ENCODE measurements at places on chromosomes 5 and 9.
A peak's percentile ranks its signal among the peaks of the same experiment; 100 is the strongest.

- DNase-seq, result no peak
Measured at GRCh38 chr5:82719368-82719767, 357.8 kb downstream of the TMEM167A start.

- DNase-seq, result no peak
Measured at GRCh38 chr5:124738681-124739633, 7.5 kb downstream of the ZNF608 start.

GRCh38 chr9:38254151-38254550, 138.4 kb upstream of the ALDH1B1 start:
- DNase-seq, result no peak

DNA sequence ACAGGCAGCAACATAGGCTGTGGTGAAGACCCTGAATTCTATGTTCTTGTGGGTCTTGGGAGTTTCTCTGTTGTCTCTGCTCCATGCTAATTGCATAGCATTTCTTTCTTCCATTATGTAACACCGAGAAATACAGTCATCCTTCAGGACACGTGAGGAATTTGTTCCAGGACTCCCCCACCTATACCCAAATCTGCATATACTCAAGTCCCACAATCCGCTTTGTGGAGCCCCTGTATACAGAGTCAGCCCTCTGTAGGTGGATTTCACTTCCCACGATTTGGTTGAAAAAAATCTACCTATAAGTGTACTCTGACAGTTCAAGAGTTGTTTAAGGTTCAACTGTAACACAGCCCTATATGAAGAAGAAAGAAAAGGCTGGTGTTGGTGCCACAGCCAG, 22.1 kb downstream of the ANKRD33B start:
- DNase-seq, result no peak

DNA sequence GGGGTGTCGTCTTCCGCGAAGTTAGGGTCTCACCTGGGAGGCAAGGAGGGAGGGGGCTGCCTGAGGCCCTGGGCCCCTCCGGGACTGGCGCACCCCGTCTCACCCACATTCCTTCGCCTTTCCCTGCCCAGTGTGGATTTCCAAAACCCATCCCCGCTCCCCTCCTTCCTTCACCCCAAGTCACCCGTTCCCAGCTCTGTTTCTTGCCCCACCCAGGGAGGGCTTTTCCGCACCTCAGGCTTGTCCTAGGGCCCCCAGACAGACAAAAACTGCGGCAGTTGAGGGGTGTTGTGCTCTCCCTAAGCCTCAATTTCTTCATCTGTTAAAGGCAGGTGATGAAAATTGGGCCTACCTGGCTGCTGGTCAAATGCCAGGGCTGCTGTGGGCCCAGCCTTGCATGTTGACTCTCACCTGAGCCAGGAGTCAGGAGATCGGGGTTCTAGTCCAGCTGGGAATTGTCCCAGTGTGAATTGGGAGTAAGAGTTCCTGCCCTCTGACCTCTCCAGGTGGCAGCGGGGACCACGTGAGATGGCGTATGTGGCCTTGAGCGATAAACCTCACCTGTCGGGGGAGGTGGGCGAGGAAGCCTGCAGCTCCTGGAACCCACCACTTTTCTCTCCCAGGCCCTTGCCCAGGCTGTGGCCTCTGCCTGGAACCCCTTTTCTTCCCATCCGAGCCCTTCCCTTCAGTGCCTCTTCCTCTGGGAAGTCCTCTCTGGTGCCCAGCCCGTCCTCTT, 143.4 kb upstream of the IER5L start:
- DNase-seq, result no peak

GRCh38 chr9:12680341-12680740, 12.8 kb upstream of the TYRP1 start:
- DNase-seq, result peak; percentile 13

- no peak for DNase-seq
Measured at GRCh38 chr5:2906302-2907090, 155.0 kb upstream of the IRX2 start.

DNA sequence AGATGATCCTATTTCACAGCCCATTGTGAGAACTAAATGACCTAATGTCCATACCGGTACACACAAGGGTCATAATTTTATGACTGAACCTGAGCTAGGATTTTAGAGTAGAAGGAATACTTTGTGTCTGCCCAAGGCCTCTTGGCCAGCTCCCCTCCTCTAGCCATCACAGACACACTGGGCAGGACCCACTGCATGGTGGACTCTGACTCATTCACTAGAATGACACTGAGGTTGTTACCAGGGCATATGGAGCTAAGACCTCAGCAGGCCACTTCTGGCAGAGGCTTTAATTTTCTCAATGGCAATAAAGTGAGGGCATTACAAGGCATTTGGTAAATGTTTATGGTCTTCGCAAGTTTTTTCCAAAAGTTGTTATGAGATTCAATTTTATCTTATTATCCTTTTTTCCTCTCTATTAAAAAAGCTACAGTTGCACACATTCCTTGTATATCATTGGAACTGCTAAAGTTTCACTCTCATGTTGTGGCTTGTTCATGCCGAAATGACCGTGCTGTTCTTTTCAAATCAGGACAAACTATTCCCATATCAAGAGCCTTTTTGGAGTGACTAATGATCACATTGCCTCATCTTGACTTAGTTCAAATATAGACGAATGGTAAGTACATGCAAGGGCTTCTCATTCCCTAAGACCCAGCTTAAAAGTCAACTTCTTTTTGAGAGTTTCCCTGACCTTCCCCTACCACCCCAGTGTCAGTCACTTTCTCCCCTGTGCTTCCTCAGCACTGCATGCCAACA, 595.7 kb downstream of the ACTL7B start:
- peak; percentile 30 for DNase-seq

- DNase-seq, result no peak
Measured at GRCh38 chr5:126403876-126404275, 19.3 kb upstream of the GRAMD2B start.

GRCh38 chr5:94080390-94080789, 339.0 kb upstream of the POU5F2 start:
- no peak for DNase-seq

- DNase-seq, result no peak
Measured at GRCh38 chr9:89006996-89007967, 16.0 kb downstream of the S1PR3 start.

DNA sequence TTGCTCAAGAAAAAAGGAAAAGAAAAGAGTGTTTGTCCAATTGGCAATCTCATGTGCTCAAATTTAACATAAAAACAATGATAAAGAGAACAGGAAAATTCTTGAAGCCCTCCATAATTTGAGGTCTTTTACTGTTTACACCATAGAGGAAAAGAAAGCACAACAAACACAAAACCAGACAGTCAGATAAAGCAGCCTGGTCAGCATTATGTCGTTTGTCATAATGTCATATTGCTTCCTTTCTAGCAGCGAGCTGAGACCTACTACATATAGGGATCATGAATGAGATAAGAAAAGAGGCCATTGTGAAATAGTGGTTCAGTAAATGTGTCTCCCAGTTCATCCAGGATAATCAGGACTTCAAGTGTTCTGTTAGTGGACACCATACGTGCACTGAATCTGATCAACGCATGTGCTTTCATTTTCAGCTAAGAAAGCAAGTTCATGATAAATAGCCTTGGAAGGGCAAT, 64.7 kb upstream of the SELENOP start:
- DNase-seq, result no peak

DNA sequence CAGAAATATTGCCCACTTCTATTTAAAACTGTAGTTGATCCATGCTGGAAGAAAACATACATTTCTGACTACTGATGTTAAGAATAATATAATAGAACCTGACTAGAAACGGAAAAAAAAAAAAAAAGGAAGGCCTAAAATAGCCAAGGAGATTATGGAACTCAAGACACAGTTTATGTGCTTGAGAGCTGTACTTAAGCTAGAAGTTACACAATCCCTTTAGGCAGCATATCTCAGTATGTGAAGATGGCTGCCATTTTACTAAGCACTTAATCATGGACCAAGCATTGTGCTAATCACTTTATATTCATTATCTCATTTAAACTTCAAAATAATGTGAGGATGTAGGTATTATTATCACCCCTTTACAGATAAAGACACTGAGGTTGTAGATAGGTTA, 73.0 kb upstream of the NR4A3 start:
- DNase-seq, result no peak

DNA sequence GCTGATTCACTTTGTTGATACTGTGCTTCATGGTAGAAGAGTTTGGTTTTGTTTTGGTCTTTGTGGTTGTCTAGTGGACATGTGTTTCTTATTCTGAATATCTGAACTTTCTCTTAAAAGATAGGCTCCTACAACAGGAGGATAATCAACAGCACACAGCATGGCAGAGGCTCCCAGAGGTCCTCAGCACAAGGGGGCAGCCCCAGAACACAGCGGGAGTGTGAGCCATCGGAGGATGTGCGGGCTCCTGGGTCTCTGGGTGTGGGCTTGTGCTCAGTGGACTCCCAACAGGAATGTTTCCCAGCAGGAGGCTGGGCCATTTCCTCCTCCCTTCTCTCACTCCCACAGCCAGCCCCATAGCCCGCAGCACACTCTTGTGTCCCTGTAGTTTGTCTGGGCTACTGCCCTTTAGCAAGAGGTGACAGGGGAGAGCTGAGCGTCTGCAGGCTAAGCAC, 164.3 kb upstream of the OTULINL start:
- DNase-seq, result no peak

- no peak for DNase-seq
Measured at GRCh38 chr5:143841446-143841845, 29.5 kb downstream of the HMHB1 start.

GRCh38 chr9:125889476-125890419, 142.6 kb downstream of the PBX3 start:
- peak; percentile 46 for DNase-seq

DNA sequence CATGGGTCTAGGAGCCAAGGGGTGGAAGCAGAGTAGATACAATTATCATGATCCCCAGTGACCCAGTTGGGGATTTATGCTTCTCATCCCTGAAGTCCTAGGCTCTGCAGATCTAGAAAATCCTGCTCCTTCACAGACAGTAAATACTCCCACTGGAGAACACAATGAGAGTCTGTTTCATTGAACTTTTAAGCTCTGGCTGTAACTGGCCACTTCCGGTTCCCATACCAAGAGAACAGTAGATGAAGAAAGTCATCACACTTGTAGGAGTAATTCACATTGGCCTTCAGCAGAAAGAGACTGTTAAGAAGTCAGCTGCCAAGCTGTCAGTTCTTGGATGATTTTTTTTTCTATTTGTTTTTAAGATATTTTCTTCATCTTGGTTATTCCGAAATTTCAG, 597.1 kb downstream of the ACTL7B start:
- DNase-seq, result no peak

- no peak for DNase-seq
Measured at GRCh38 chr5:29984156-29984540, 1209.3 kb upstream of the CDH6 start.

- no peak for DNase-seq
Measured at GRCh38 chr9:107539427-107540163, 50.0 kb upstream of the KLF4 start.

DNA sequence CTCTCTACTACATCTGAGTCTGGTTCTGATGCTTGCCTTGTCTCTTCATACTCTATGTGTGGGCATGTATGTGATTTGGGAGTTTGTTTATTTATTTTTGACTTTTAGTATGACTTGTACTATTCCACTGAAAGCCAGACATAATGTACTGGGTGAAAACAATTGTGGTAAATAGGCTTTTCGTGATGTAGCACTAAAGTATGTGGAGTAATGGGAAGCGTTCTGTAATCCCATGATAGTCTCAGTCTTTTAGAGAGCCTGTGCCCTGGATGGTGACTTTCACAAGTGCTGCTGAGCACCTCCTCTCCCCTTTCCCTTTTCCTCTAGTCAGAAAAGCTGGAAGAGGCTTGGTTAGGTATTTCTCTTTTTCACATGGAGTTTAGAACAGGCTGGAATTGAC, 85.8 kb upstream of the S1PR3 start:
- DNase-seq, result no peak

GRCh38 chr9:98201102-98201501, 8.7 kb upstream of the CORO2A start:
- no peak for DNase-seq

- peak; percentile 19 for DNase-seq
Measured at GRCh38 chr5:147887026-147887627, 8.6 kb downstream of the SCGB3A2 start.

DNA sequence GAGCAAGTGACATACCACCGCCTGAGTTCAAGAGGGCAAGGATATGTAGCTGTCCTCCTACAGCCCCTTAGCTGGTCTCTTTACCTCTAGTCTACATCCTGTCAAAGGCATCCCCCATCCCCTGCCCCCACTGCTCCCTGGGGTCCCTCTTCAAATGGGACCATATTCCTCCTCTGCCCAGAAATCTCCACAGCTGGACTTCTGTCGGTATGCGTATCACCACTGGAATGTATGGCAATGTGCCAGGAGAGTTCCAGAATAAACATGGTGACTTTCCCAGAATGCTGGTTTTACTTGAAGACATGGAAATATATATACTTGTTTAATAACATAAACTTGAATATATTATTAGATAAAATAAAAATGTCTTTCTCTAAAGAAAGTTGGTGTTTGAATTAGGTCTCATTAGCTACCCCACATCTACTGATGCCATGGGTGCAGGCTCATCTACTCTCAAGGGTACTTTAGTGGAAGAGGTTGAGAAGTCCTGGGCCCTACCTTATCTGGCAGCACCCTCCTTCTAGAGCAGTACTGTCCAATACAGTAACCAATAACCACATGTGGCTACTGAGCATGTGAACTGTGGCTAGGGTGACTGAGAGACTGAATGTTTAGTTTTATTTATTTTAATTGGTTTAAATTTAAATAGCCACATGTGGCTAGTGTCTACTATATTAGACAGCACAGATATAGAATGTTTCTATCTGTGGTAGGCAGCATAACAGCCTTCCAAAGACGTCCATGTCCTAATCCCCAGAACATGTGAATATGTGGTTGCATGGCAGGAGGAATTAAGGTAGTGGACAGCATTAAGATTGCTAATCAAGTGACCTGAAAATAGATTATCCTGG, 181.7 kb upstream of the SLC30A5 start:
- DNase-seq, result peak; percentile 62

GRCh38 chr5:75156585-75156984, 80.1 kb downstream of the ANKRD31 start:
- no peak for DNase-seq

GRCh38 chr9:15069106-15069505, 158.9 kb upstream of the FREM1 start:
- DNase-seq, result no peak

- DNase-seq, result peak; percentile 13
Measured at GRCh38 chr5:156219483-156220005, 107.4 kb upstream of the SGCD start.

DNA sequence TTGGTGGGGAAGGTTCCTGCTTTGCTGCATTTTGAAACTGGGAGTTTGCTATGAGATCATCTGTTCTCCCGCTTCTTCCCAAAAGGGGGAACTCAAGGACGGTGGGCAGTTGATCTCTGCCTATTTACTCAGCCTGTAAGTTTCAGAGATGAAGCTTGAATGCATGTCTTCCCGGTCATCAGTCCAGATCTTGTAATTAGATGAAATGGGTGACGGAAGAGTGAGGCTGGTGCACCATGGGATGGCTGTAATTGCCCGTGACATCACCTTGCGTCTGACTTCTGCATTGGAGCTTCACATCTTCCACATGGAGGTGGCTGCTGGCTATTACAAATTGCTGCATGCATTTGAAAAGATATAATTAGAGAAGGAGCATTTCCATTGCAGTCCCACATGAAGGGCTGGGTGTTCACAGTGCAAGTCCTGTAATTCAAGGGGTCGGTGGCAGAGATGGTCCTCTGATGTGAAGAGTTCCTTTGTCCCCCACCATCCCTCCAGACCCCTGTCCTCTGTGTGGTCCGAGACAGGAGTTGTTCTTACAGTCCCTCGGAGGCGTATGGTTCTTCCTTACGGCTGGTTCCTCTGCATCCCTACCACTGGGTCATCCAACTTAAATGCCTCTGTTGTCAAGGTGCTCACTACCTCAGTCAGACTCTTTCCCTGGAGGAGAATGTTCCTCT, 72.9 kb downstream of the ZNF618 start:
- DNase-seq, result no peak
